ENCODE measurements at places on chromosomes 13 and 19.

GRCh38 chr19:49355909-49356353 is 6.3 kb downstream of the TEAD2 start:
- DNase-seq: no peak

- DNase-seq: peak; percentile 81
Measured at GRCh38 chr13:49495783-49496762, at the start of gene PHF11. Gene PHF11, plus strand, starts transcription at chr13:49495953. Its CDS starts 49 bp downstream, at chr13:49496002.

DNA sequence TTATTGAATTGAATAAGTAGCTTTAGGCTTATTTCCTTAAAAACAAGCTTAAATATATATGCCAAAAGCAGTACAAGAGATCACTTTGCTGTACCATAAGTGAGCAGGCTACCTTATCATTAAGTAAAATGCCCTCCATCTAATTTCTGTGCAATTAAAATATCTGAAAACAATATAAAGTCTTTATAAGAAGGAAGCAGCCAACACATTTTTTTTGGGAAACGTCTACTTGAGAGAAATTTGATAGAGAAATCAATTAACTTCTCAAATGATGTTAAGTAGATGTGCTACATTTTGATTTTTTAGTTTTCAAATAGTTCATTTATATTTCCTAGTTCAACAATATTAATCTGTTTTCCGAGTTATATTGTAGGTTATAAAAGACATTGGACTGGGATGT is 52.5 kb downstream of the GPC5 start:
- no peak for DNase-seq

DNA sequence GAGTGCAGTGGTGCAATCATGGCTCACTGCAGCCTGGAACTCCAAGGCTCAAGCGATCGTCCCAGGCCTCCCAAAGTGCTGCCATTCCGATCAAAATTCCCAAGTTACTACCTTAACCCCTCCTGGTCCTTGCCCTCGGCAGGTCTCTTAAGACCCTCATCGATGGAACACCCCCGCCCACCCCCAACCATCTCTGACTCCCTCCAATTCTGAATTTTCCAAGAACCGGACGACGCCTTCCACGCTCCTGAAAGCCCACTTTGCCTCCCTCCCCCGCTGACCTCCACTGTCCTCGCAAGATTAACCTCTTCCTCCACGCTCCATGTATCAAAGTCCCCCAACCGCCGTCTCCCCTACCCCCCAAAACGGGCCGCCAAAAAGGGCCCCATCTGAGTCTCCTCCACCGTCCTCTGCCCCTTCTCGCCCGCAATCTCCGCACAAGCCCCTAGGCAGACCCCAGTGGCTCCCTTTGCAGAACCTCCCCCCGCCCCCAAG is 539 bp downstream of the DAPK3 start:
- DNase-seq: no peak

- no peak for DNase-seq
Measured at GRCh38 chr19:4493104-4493928, 21.2 kb downstream of the HDGFL2 start.

- DNase-seq: no peak
Measured at GRCh38 chr13:21232599-21232998, 56.1 kb downstream of the MRPL57 start.

- DNase-seq: no peak
Measured at GRCh38 chr19:1217366-1217765, 11.8 kb downstream of the STK11 start.

GRCh38 chr13:90485436-90485835 is 862.1 kb upstream of the MIR17HG start:
- no peak for DNase-seq

- DNase-seq: no peak
Measured at GRCh38 chr19:3441089-3441985, 39.0 kb downstream of the SMIM24 start.

- no peak for DNase-seq
Measured at GRCh38 chr19:43489310-43489709, 15.2 kb downstream of the PHLDB3 start.

DNA sequence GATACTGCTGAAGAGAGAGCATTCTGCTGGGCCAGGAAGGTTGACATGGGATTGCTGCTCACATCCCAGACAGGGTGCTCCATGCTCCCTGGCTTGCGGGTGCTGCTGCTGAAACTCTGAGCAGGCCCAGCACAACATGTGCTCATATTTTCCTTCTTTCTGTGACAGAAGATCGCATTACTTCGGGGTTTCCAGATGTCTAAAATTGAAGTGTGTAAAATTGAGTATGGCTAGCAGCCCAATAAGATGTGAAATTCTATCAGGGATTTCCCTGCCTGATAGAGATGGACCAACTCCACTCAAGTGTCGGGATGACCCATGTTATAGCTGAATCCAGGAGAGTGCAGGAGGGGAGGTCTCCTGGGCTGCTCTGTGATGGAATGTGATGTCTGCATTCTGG is 55.6 kb upstream of the KL start:
- DNase-seq: no peak

- peak; percentile 24 for DNase-seq
Measured at GRCh38 chr19:50803633-50804419, 13.6 kb downstream of the ACP4 start.

DNA sequence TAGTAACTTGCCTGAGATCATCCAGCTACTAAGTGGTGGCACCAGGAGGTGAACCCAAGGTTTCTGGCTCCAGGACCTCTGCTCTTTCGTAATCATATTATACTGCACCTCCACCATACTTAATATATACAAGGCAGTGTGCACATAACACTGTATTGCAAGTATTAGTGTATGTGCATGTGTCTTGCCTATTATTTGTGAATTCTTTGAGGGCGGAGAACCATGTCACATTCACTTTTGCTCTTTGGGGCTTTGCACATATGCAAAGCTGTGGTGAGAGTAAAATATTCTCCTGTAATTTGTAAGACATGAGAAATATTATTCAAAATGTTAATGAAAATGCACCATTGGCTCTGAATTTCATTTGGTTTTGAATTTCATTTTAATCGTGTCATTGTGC is 78.6 kb downstream of the DGKH start:
- DNase-seq: no peak

GRCh38 chr19:47497050-47497766 is 13.2 kb upstream of the KPTN start:
- no peak for DNase-seq

DNA sequence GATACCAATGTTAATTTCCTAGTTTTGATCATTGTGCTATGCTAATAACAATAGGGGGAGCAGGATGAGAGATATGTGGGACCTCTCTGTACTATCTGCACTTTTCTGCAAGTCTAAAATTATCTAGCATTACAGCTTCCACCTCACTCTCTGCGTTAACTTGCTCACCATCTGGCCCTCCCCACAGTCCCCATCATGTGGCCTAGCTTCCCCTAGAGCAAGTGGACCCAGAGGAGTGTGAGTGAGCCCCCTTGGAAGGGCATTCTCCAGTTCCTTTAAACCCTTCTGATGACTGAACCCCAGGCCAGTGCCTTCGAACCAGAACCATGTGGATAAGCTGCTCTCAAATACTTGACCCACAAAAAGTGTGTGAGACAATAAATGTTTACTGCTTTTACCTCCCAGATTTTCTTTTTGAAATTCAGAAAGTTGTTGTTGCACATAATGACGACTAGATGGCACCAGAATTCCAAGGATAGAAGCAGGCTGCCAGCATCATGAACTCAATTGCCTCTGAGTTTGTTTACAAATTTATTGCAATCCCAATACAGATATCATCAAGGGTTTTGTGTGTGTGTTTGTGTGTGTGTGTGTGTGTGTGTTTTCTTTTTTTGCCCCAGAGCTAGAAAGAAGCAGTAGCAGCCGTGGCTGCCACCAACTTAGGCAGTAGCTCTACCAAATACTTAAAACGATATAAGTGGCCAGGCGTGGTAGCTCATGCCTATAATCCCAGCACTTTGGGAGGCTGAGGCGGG is 49.0 kb upstream of the ZNF780A start:
- DNase-seq: no peak

GRCh38 chr19:55247621-55248099 is 11.2 kb downstream of the PPP6R1 start:
- no peak for DNase-seq

GRCh38 chr13:110214637-110215036 is 92.3 kb downstream of the COL4A1 start:
- no peak for DNase-seq

DNA sequence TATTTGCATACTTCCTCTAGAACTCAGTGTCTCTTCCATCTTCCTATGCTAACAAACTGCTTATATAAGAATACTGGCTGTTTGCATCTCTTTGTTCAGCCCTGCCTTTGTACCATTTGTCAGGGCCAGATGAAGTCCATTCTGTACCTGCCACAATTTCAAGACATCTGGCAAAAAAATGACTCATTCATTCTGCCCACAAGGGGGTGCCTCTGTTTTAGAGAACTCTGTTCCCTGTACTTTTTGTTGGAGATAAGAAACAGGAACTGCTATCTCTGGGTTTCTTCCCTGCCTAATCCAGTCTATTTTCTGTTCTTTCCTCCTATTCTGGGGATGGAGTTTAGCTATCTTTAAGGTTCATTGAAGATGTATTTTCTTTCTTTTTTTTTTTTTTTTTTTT is 23.0 kb downstream of the ZNF568 start:
- DNase-seq: no peak

- DNase-seq: no peak
Measured at GRCh38 chr13:27909378-27909777, 10.4 kb upstream of the PDX1 start.

GRCh38 chr13:41955605-41956004 is 5.3 kb downstream of the VWA8 start:
- no peak for DNase-seq

DNA sequence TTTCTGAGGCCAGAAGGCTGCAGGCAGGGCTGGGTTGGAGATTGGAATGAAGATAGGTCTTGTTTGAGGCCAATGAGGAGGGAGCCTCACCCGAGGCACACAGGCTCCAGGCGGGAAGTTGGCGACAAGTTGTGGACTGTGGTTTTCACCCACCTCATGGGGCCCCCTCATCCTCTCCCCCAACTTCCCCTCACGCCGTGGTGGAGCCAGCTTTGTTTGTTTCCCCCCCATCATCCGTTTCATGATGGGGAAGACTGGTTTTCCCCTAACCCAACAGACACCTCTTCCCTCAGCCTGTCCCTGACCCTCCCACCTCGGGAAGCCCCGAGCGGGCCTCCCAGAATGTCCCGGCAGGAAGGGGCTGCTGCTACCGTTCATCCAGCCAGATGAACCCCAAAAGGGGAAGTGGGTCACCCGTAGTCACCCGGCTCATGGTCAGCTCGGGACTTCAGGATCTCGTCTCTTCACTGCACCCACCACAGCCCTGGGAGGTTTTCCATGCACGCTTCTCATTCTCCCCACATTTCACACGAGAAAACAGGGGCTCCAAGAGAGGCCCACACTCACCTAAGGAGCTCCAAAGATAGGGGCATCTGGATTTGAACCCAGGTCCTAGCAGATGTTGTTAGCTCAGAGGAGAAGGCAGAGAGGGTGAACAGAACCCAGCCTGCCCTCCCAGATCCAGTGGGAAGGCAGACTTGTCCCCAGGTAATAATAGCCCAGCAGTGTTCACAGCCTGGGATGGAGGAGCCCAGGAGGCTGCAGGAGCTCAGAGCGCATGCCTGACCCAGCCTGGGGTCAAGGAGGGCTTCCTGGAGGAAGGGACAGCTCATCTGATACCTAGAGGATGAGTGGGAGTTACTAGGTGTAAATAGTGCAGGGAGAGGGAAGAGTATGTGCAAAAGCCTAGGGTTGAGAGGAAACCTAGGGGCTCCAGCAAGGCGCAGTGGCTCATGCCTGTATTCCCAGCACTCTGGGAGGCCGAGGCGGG is 23.5 kb downstream of the CEACAM16 start:
- no peak for DNase-seq

DNA sequence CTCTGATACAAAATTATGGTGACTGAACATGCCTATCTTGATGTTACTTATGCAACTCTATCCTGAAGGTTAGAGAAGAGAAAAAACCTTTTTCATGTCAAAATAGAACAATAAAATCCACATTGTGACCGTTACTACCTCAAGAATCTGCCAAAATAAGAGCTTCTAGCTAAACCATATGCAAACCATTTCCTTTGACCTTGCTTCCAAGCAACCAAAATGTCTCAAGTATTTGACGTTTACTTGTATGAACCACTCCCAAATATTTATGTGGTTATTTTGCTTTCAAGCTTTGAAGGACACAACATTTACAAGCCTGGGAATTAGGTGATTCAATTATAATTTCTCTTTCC is 13.9 kb downstream of the FOXO1 start:
- no peak for DNase-seq

DNA sequence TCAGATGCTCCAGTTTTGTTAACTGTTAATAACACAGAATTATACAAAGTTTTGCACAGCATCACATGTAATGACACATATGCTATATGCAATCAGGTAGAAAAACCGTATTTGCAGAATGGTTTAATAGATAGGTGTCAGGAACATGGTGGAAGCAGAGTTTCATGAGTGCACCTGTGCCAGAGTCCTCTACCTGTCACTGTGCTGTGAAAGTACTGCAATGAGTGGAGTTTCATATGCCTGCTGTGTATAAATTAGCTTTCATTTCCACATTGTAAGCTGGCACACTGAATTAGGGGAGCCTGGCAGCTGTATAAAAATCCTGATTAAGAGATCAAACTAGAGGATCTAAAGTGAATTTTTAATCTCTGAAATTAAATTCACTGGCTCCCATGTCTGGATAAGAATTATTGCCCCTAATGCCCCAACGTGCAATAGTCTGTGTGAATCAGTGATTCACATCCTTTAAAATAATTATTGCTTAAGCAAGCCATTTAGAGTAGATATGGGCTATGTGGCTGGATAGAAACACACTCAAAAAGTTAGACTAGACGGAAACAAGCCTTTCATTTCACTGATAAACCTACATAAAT is 8.5 kb upstream of the EEF1AKMT1 start:
- DNase-seq: no peak

GRCh38 chr13:87878706-87879105 is 207.5 kb downstream of the SLITRK5 start:
- DNase-seq: no peak

- DNase-seq: peak; percentile 32
Measured at GRCh38 chr19:47109541-47110375, 3.8 kb downstream of the ZC3H4 start.

GRCh38 chr19:339262-339887 is 5.2 kb downstream of the MIER2 start:
- no peak for DNase-seq

GRCh38 chr19:2661615-2662014 is 40.9 kb downstream of the GNG7 start:
- no peak for DNase-seq

DNA sequence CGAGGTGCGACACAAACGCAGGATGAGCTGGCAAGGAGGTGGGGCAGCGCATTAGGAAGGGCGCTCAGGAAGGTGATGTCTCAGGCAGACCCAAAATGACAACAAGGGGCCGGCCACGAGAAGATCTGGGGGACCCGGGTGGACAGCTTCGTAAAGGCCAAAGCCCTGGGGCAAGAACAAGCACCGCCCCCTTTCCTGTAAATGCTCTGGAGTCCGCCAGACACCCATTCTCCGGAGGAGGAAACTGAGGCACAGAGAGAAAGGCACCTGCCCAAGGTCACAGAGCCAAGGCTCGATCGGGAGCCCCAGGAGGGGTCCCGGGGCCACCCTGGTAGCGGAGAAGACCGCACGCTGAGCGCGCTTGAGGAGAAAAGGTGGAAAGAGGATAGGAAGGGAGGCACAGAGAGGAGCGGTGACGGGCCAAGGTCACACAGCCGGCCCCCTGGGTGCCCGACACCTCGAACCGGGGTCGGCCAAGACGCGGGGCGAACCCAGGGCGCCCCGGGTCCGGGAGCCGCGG is 571 bp downstream of the SAFB2 start:
- peak; percentile 13 for DNase-seq

Data from stimulated activated CD4-positive, alpha-beta T cell treated with anti-CD3 and anti-CD28 coated beads, TNF-alpha, amount 100 ng/mL, for 4 hours (primary cell).